Stimulated activated CD8-positive, alpha-beta memory T cell treated with anti-CD3 and anti-CD28 coated beads, Interleukin-7, amount 100 ng/mL, for 1 hour (primary cell): ENCODE measurements at places on chromosomes 3 and 15.

DNA sequence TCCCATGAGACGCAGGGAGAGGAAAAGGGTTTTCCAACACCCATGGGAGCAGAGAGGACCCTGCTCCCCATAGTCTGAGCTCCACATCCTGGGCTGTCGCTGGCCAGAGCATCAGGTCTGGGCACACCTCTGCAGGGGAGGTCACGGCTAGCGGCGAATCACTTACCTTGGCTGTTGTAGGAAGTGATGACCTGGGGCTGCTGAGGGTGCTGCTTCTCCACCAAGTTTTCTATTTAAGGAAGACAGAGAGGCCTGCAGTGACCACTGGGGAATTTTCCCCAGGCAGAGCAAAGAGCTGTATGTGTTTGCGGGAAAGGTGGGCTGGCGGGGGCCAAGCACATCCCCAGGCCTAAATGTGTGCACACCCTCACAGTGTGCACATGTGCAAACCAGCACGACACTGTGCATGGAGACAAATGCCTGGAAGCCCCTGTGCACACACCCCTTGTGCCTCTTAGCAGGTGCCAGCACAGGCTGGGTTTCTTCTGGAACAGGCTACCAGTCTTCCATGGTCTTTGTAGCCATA, 7.6 kb downstream of the KY start:
- DNase-seq = no peak

DNA sequence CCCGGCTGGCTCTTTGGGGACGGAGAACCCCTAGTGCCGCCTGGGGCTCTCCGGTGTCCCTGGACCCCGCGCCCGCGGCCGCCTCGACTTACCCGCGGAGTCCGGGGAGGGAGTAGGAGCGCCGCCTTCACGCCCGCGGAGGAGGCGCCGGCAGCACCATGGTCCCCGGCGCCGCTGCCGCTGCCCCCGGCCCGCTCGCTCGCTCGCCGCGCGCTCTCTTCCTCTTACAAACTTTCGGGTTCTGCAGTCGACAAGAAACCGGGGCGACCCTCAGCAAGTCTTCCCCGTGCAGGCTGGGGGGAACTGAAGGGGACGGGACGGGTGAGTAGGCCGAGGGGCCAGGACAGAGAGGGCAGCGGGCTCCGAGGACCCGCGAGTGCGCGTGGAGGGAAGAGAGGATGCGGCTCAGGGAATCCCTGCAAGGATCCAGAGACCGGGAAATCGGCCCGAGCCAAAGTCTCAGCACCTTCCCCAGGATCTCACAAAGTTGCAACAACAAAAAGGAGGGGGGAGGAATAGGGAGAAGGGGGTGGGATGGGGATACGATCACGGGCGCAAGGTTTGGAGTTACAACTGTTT, 2.0 kb downstream of the FOXP1 start:
- DNase-seq = no peak

GRCh38 chr3:47283591-47284364, 1.0 kb downstream of the KLHL18 start:
- DNase-seq = no peak

DNA sequence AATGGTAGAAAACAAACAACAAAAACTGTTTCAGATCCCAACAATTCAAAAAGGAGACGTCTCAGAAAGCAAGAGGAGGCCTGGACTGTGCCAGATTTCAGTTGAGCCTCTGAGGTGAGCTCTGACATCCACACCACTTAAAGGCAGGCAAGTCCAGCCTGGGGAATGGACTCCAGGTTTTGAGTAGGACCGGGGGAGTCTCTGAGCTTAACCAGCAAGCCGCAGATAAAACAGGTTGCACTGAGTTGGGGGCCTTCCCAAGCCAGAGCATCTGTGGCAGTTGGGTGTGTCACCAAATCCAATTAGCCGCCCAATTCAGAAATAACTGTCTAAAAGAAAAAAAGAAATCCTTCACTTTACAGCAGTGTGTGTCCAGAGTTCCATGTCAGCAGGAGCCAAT, 54.7 kb downstream of the OXNAD1 start:
- no peak for DNase-seq

DNA sequence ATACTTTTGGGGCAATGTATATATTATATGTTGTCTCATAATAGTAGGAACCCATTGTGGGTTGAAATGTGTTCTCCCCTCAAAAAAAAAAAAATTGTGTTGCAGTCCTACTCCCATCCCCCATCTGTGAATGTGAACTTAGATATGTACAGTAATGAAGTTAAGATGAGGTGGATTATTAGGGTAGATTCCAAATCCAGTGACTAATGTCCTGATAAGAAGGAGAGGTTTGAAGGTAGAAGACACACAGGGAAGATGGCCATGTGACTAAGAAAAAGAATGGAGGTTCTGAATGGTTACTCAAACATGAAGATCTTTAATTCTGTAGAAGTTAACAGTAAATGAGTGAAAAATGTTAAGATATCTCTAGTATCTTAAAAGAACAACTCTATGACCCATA, 3.0 kb upstream of the ATOSA start:
- no peak for DNase-seq

DNA sequence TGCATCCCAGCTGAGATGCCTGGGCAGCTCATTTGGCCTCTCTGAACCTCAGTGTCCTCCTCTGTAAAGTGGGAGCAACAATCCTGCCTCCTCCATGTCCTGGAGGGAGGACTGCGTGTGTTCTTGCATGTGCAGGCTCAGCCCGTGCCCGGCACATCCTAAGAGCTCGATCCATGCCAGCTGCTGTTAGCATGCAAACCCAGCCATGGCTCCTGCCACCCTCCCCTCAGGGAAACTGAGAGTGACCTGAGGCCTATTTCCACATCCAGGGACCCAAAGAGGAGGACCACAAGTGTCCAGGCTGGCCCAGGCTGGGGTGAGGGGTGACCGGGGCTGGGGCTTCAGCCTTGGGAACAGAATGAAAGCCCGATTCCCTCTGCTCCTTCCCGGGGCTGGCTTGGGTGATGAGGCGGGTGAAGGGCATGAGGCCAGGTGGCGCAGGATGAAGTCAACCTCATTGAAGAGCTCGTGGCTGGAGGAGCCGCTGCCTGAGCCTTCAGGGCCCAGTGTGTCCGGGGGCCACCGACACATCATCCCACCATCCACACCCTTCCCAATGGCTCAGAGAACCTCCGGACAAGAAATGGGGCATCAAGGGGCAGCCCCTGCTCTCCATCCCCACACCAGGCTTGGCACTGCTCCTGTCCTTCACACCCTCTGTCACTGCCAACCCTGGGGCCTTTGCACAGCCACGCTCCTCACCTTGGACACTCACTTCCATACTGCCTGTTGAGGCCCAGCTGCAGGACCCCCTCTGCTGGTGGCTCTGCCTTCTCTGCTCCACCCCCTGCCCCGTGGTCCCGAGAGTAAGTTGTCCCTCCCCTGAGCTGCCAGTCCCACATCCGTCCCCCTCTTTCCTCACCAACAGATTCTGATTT, 42.5 kb downstream of the ADAMTS7 start:
- no peak for DNase-seq

DNA sequence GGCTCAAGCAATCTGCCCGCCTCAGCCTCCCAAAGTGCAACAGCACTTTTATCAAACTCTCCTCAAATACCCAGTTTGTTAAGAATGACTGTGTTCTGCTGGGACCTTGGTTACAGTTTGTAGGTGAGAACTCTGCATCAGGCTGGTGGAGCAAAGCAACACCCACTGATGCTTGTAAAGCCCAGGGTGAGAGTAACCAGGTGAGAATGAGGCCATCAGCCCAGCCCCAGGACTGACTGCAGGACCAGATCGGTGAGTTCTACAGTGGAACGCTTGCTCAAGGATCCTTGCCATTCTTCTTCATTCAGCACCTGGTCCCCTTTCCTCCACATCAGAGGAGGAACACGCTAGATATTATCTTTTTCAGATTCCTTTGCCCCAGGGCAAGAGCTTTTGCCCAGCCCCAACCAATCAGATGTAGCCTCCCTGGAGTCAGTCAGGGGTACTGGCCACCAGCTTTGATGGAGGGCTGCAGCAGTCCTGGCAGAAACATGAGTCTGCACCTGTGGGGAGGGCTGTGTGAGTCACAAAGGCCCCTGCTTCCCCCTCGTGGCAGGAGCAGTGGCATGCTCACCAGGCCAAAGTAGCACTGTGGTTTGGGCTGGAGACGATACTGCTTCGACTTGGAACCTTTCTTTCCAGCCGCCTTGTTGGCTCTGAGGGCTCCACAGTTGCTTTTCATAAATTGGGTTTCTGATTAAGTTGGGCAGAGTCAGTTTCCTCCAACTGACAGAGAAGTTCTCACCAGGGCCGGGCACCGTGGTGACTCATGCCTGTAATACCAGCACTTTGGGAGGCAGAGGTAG, 3.5 kb upstream of the SHISA5 start:
- peak; percentile 58 for DNase-seq

- DNase-seq = no peak
These were observed 232.8 kb upstream of the BHLHE40 start for GRCh38 chr3:4746241-4746958.

- no peak for DNase-seq
These were observed 50.0 kb downstream of the MB21D2 start for GRCh38 chr3:192867645-192868044.

- DNase-seq = no peak
These were observed 12.0 kb downstream of the LYSMD4 start for GRCh38 chr15:99721104-99721778.

DNA sequence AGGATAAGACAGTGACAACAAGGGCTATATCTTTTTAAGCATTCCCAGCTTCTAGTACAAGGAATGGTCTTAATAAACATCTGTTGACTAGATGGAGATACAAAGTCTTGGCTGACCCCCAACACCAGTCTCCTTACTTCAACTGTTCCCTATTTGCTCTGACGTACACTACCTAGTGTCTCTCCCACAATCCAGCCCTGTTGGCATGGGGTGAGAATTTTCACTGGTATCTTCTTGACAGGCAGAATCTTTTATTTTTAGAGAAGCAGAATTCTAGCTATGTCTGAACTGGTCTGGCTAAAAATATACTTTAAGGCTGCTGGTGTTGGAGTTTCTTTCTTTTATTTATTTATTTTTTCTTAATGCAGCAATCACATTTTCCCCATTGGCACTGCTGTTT, 82.0 kb downstream of the ETFA start:
- no peak for DNase-seq

GRCh38 chr3:15327941-15328340, 4.4 kb downstream of the SH3BP5 start:
- DNase-seq = no peak

GRCh38 chr3:45670991-45671390, 18.2 kb upstream of the SACM1L start:
- DNase-seq = no peak

GRCh38 chr3:58072052-58072762, 64.0 kb downstream of the FLNB start:
- no peak for DNase-seq

DNA sequence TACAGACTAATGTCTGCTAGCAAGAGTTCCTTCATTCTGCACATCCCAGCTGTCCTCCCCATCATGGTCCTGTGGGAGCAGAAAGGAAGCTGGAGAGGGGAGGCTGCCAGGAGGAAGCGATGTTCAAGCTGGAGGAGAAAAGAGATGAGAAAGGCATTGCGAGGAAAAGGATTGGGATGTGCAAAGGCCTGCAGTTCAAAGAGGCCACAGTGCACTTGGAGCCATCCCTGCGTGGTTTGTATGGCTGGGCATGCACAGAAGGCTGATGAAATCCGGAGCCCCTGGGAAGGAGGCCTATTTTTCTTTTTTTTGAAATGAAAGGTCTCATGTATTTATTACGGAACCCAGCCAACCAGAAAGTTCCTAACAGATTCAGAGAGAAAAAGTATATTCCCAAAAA, 22.8 kb downstream of the AMOTL2 start:
- no peak for DNase-seq

DNA sequence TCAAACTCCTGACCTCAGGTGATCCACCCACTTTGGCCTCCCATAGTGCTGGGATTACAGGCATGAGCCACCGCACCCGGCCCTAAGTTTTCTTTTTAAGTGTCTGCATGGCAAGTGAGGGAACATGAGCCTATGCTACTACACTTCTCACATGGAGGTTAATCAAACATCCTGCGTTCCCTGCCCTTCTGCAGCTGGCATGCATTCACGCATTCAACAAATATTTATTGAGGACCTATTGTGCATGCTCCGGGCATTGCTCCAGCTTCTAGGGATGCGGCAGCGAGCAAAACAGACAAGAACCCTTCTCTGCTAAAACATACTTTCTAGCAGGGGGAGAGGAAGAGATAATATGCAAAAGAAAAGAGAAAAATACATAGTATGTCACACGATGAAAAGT, 42.6 kb upstream of the ACKR4 start:
- no peak for DNase-seq

- DNase-seq = no peak
These were observed 122.8 kb downstream of the CACNA1D start for GRCh38 chr3:53616971-53617892.

DNA sequence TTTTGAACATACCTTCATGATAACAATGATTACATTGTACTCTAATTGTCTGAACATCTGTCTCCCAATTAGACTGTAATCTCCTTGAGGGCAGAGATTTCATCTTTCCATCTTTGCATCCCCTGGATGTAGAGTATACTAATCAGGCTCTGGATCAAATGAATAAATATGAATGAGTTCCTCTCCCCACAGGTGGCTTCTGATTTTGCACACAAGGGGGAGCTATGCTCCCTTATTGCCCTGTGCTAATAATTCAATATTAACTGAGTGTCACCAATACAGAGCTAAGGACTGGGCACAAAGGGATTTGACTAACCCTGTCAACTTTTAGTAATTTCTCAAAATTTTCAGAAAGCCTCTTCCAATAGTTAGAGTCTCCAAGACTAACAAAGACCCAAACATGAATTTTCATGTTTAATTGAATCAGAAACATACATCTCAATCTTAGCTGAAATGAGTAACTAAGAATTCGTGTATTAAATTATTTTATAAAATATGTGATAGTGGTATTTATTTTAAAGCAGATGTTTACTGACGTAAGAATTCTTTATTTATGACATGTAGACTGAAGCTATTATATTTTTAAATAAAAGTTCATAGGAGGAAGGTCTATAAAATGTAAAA, 3.0 kb downstream of the DUOXA1 start:
- DNase-seq = no peak

GRCh38 chr3:171164067-171164465, 137.5 kb upstream of the SLC2A2 start:
- DNase-seq = no peak

DNA sequence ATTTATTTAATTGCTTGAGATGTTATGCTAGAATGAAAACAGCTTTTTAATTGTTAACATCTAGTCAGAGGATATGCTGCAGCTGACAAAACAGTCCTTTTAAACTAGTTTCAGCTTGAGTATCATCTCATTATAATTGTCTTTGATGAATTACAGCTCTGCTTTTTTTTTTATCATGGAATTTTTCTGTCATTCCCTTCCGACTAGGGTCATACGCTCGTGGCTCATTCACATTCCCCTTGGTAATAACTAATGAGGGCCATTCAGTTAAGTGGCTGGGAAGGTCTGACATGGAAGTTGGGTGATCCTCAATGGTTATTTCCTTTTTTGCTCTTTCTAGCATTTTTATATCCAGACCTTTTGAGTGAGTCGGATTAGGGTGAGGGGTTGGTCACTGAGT, 77.0 kb downstream of the PGPEP1L start:
- no peak for DNase-seq

- no peak for DNase-seq
These were observed 57.0 kb downstream of the ISL2 start for GRCh38 chr15:76393614-76394013.

GRCh38 chr3:120864541-120864940, 43.5 kb upstream of the STXBP5L start:
- DNase-seq = no peak
